ENCODE measurements at places on chromosomes 6 and 20.

GRCh38 chr6:151101161-151101815 lies 138.5 kb upstream of the AKAP12 start:
- no peak for DNase-seq

DNA sequence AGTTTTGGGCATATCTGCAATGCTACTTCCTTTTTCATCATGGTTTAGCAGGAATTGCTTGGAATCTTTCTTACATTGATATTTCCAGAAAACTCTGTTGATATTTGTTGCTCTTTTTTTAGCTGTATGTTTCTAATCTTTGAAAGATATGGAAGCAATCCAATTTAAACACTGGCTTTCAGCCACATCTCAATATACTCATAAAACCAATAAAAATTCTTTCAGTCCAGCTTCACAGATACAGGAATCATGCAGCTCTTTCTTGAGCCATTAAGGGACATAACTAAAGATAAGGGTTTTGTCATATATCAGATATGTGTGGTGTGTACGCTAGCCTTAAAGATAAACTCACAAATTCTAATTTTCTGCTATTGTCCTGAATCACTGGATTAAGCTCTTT lies 47.4 kb downstream of the PKIB start:
- DNase-seq = no peak

DNA sequence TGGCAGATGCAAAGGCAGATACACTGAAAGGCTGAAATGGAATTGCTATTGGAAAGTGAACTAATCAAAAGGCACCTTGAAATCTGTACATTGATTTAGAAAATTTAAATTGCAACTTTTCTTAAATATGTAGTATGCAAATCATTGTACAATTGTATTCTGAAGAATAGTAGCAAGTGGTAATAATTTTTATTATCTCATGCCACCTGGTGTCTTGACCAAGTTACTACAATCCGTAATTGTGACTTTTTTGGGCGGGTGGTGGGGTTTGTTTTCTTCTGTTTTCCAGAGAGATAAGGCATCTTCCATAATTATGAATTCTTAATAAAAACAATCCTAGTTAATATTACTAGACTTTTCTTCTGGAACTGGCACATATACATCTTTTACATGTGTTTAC lies 12.5 kb upstream of the BCKDHB start:
- no peak for DNase-seq

- DNase-seq = no peak
These were observed 404 bp downstream of the CEP162 start for GRCh38 chr6:84227044-84227433.

- no peak for DNase-seq
These were observed 581.9 kb downstream of the HTR1B start for GRCh38 chr6:76881414-76881813.

DNA sequence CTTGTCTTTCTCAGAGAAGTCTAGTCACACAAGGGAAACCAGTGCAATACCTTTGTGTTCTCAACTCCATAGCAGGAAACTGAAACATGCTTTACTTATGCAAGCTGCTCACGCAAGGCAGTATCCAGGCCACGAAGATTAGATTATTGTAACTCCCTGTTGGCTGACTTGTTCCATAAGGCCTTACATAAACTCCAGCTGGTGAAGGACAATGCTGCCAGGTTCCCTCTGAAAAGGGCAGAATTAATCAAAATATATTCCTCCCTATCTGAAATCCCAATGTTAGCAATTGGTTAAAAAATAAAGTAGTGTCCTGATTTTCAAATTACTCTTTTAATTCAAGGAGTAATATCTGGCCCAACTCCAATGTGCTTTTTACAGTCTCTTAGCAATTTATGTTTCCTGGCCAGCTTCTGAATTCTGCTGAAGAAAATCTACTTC lies 966.6 kb downstream of the HACE1 start:
- DNase-seq = no peak

- DNase-seq = no peak
These were observed 233.6 kb upstream of the BMP2 start for GRCh38 chr20:6533761-6534479.

GRCh38 chr6:47438481-47439347 lies 38.9 kb upstream of the CD2AP start:
- no peak for DNase-seq

DNA sequence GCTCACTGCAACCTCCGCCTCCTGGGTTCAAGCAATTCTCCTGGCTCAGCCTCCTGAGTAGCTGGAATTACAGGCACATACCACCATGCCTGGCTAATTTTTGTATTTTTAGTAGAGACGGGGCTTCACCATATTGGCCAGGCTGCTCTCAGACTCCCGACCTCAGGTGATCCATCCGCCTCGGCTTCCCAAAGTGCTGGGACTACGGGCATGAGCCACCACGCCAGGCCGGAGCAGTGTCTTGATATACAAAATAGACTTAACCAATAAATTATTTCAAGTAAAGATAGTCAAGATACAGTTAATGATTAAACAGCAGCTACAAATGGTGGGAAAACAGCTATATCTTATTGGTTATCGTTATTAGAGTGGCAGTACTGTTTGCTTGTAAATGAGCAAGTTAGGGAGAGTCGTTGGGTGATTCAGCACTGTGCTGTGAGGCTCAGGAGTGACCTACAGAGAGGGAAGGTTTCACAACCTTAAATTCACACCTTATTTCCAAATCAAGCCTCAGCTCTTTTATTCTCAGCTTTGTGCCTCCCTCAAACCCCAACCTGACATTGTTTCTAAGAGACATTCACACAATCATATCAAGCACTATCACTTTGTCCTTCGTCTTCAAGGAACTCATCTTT lies 1128.4 kb upstream of the MAP3K7 start:
- no peak for DNase-seq

DNA sequence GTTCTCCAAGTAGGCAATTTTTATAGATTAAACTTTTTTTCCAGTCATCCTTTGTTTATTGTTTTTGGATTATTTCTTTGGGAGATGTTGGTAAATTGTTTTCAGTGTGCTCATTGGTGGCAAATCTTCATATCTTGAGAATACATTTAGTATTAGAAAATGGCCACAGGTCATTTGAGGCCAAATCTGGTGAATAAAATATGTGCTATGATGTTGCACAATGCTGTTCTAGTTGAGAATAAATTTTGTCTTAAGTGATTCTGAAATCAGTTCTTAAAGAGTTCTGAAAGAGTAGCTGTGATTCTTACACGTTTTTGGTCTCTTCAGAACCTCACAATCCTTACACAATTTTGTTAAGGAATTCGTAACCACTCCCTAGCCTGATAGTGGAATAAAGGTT lies 20.1 kb downstream of the CDKAL1 start:
- DNase-seq = no peak

DNA sequence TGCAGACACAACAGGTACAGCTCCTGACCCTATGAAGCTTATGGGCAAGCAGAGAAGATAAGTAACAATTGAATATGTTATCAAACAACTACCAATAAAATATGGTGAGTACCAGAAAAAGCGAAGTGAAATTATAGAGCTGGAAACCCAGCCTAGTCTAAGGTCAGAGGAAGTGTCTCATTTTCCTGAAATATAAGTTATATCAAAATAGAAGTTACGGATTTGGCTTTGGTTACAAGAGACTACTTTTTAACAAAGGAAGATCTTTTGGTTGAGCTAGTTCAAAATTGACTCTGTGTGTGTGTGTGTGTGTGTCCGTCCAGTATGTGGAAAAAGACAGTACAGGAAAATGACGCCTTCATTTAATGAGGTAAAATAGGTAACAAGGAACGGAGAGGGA lies 8.9 kb downstream of the STX11 start:
- no peak for DNase-seq

DNA sequence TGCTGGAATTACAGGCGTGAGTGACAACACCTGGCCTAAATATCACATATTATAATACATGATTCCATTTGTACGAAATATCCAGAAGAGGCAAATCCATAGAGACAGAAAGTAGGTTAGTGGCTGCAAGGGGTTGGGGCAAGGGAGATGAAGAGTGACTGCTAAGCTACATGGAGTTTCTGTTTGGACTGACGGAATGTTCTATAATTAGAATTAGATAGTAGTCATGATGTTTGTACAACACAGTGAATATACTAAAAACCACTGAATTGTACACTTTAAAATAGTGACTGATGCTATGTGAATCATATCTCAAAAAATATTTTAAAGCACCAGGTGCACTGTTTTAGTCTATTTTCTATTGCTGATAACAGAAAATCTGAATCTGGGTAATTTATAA lies 3.7 kb upstream of the HEBP2 start:
- no peak for DNase-seq

DNA sequence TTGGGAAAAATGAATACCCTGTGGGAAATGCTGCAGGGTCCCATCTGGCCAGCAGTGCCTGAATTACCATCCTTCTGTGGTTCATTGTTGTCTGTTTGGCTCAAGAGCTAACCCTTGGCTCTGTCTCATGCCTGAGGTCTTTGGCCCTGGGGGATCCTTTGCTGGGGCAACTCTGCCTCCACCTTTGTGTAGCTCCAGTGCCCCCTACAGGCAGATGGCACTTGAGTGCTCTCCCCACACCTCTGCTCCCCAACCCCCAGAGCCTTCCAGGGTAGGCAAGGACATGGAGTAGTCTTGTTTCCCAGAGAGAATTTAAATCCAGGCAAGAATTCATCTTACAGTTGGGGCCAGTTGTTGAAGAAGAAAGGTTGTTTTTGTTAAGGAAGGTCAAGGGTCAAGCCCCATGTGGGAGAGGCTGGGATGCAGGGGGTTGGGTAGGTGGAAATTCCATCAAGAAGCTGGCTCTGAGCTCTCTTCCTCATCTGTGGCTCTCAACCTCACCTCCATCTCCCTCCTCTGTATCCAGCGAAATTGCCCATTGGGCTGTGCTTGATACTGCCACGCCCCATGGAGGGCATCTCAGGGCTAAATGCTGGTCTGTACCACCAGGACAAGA lies 44.2 kb downstream of the ZNF831 start:
- DNase-seq = no peak

- DNase-seq = no peak
These were observed 34.5 kb downstream of the ABRACL start for GRCh38 chr6:139062932-139063646.

DNA sequence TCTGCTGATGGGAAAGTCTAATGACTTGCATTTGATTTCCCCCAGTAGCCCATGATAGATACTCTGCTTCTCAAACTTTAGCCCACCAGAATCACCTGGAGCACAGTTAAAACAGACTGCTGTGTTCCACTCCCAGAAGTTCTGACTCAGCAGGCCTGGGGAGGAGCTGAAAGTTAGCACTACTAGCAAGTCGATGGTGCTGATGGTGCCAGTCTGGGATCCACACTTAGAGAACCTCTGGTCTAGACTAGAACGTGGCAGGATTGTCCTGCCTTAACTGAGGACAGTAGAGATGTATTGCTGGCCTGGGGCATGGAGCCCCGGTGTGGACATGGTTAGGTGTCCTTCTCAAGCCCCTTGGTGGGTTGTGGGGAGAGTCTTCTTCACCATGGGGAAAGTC lies 8.7 kb downstream of the TOX2 start:
- DNase-seq = no peak

DNA sequence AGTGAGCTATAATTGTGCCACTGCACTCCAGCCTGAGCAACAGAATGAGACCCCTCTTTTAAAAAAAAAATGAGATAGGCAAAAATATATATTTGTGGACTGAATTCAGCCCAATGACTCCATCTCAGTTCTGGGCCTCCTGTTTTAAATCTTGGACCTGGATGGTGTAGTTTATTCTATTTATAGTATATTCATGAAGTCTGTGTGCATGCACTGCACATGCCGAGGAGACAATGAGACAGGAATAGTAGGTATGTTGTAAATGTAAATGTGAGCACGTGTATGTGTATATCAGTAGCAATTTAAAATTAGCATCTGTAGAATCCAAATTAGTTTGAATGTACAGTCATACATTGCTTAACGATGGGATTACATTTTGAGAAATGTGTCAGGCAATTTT lies 91.0 kb downstream of the TBC1D7 start:
- DNase-seq = no peak

- DNase-seq = no peak
These were observed 254.6 kb downstream of the LY86 start for GRCh38 chr6:6843057-6843627.

DNA sequence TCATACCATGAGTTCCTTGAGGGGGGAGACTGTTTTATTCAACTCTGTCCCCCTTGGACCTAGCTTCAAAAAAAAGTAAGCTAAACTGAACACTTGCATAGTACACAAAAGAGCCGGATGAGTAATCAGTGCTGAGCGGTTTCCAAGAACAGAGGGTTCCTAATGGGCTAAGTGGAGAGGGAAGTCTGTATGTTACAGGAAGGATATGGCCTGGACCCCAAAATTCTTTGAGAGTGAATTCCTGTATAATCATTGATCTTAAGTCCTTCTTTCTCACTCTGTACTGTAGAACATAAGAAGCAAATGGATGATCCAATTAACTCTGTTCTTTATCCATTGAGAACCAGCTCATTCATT lies 324.7 kb upstream of the CNR1 start:
- no peak for DNase-seq

- DNase-seq = no peak
These were observed 127.2 kb upstream of the ECI2 start for GRCh38 chr6:4262526-4262925.

- no peak for DNase-seq
These were observed 34.1 kb upstream of the MYLK2 start for GRCh38 chr20:31785089-31785488.

- no peak for DNase-seq
These were observed 101.6 kb downstream of the TAF4 start for GRCh38 chr20:61963885-61964674.

DNA sequence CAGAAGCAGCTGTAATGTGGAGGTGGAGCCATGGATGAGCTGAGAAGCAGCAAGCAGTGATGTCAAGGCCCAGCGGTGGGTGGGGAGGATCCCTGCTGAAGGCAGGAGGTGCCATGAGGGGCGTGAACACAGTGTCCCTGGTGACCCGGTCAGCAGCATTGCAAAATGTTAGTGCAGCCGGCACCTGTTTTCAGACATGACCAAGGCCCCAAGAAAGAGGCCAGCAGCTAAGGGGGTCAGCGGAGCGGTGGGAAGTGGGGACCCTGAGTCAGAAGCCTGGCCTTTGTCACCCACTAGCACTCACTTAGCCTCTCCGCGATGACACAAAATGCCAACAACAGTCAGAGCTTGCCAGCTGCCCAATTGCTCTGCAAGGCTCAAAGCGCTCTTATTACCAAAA lies 51.9 kb downstream of the TMEM242 start:
- DNase-seq = no peak

DNA sequence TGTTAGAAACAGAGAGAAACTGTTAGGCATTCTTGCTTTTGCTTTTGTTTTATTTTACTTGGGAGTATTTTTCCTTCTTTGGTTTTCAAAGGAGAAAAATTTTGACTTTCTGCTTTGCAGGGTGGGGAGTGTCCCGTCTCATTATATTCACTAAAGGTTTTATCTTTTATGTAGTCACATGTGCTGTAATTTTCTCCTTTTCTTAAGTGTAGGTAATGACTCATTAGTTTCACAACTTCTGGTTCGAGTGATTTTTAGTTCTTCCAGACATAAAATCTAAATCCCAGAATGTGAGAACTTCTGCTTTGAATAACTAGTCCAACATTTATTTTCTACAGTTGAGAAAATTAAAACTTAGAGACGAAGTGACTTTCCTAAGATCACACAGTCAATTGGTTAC lies 37.7 kb downstream of the ADGRF1 start:
- no peak for DNase-seq

GRCh38 chr20:49261173-49261572 lies 16.7 kb downstream of the ZNFX1 start:
- DNase-seq = no peak

GRCh38 chr6:4656106-4656505 lies 120.1 kb upstream of the CDYL start:
- DNase-seq = no peak

GRCh38 chr6:157830354-157831017 lies 7.4 kb downstream of the SNX9 start:
- no peak for DNase-seq

- no peak for DNase-seq
These were observed 345.2 kb downstream of the GJA1 start for GRCh38 chr6:121780325-121781321.

GRCh38 chr20:35271904-35272303 lies 6.0 kb downstream of the MMP24OS start:
- no peak for DNase-seq
